ENCODE measurements at places on chromosomes 7 and 10.
A peak's percentile ranks its signal among the peaks of the same experiment; 100 is the strongest.

GRCh38 chr7:158431941-158432347 is 155.7 kb downstream of the PTPRN2 start:
- peak; percentile 15 for DNase-seq

DNA sequence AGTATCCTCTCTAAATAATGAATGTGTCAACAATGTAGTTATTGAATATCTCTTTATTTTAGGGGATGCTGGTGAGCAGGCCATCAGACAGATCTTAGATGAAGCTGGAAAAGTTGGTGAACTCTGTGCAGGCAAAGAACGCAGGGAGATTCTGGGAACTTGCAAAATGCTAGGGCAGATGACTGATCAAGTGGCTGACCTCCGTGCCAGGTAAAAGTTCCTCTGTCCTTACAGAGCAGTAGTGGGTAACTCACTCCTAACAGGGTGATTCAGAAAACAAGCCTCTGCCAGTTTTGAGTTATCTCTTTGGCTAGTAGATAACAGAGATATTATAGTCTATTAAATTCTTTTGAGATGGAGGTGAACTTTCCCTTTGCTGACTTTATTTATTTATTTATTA is 67.3 kb downstream of the AP3M1 start:
- DNase-seq, result no peak

- DNase-seq, result no peak
Observed at GRCh38 chr7:153381275-153382040, 621.9 kb downstream of the ACTR3B start.

DNA sequence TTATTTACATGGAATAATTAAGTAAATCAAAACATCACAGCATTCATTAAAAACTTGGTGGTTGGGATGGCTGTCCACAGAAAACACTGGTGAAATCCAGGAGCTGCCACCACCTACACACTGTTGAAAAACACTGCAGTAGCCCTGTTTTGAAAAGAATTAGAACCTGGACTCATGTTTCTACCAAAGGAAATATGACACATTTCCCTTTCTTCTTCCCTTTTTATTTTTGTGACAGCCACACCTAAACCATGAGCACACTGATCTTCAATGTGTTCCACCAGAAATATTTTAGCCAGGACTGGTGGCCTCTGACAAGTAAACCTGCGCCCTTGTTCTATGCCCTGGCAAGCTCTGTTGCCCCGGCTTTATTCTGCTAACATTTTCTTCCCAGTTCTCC is 3.3 kb downstream of the TMEM140 start:
- DNase-seq, result no peak

DNA sequence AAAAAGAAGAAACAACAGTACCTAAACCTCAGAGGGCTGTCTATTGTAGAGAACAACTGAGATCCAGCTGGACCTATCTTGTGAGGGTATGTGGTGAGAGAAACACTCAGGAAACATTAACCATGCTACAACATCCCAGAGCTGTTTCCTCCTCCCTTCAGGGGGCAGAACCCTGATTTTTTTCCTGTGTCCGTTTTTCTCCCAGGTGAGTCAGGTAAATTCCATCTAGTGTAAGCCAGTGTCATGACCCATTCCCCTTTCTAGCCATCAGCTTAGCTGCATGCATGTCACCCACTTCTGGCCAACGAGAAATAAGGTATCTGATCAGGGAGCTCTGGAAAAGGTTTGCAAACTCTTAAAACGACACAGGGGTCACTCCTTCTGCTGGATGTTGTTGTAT is 103.8 kb downstream of the DNMBP start:
- no peak for DNase-seq

DNA sequence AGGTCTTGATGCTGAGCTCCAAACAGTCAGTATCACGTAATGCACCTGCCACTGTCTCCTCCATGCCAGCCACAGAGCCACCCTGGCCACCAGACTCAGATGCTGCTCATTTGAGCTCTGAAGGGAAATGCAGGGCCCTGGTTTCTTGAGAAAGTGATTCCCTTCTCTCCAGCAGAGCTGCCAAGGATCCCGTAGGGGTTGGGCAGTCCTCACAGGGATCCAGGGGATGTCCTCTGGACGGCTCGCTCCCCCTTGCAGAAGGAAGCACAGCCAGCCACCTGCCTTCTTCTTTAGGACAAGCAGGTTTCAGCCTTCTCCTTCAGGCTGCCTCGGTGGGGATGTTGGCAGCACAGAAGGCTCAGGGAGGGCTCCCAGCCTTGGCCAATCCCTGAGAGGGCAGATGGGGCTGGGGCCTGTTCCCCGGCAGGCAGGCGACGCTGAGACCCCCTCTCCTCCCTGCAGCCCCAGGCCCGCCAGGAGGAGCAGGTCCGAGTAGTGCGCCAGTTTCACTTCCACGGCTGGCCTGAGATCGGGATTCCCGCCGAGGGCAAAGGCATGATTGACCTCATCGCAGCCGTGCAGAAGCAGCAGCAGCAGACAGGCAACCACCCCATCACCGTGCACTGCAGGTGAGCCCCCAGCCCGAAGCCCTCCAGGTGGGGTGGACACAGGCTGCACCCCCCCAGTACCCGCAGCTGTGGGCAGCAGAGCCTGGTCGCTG is 48.9 kb downstream of the MKI67 start:
- no peak for DNase-seq

- no peak for DNase-seq
Observed at GRCh38 chr10:27819781-27820531, 74.3 kb upstream of the MKX start.

DNA sequence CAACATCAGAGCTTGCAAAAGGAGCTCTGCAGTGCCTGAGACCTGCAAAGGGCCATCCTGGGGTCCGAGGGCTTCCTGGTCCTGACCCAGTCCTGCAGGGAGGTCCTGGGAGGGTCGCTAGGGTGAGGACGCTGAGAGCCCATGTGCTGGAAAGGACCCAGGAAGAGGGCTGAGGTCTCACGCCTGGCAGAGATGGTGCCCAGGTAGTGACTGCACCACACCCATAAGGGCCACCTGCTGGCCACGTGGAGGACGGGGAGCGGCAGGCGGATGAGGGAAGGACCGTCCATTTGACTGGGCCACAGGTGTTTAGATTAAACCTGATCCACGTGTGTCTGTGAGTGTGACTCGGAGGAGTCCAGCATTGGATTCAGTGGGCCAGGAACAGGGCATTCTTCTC is 392.8 kb downstream of the DNAJB6 start:
- no peak for DNase-seq
